Activated naive CD8-positive, alpha-beta T cell treated with anti-CD3 and anti-CD28 coated beads, Interleukin-2, amount 10 ng/mL, durations not matched to agents 7 days and 5 days (primary cell): ENCODE measurements at places on chromosomes 16 and 17.

GRCh38 chr17:40900809-40901356, 15.8 kb upstream of the KRT20 start:
- H3K4me3 ChIP-seq = no peak overlapping the region
- H3K36me3 ChIP-seq = no peaks in the 10 kb centered on the region
- no peak for DNase-seq
- H3K27me3 ChIP-seq = peaks cover 10% of the 10 kb centered on the region
- peaks cover 7% of the 10 kb centered on the region for H3K4me1 ChIP-seq

GRCh38 chr17:42980274-42980765, at the start of gene RUNDC1:
TSS of gene RUNDC1 (plus strand) at chr17:42980565. CDS start at chr17:42980577, 12 bp downstream.
- H3K4me3 ChIP-seq = peak within 1 kb of the TSS; percentile 99
- H3K27ac ChIP-seq = peak within 1 kb of the TSS; percentile 97
- peaks cover 11% of the 10 kb centered on the region for H3K36me3 ChIP-seq
- peaks cover 32% of the 10 kb centered on the region for H3K4me1 ChIP-seq
- DNase-seq = peak; percentile 95

DNA sequence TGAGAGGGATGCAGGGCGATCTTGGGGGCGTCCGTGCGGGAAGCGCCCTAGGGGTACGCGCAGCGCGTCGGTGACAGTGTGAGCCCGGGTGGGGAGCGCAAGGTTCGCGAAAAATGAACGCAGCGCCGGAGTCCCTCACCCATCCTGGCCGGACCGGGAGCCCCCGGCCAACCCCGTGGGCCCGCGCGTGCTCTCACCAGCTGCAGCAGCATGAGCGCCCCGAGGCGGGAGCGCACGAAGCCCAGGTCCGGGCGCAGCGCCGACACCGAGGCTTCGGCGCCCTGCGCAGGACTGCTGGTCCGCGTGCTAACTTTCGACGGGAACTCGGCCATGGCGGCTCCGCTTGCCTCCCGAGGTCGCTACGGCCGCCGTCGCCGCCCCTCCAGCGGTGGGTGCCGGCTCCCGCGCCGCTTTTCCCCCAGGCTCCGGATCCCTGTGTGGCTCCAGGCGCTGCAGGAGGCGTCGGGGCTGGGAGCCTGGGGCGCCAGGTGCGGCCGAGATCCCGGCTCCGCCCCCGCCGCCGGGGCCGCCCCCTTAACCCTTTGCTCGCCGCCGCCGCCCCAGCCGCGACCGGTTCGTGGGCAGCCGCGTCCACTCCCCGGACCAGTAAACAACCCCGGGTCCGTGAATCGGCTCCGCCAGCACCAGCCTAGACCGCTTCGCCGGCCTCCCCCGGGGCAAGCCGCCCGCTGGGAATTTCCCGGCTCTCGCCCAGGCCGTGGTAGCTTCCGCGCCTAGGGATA, at the start of gene PLLP:
Gene PLLP, minus strand, starts transcription at position 464 of the 743 bp plus-strand sequence. Its CDS starts 132 bp downstream, at position 332.
- peak; percentile 69 for DNase-seq

- peaks cover 35% of the 10 kb centered on the region for H3K36me3 ChIP-seq
- peaks cover 38% of the 10 kb centered on the region for H3K4me1 ChIP-seq
- H3K4me3 ChIP-seq = peak overlapping the region; percentile 52
- no peaks in the 10 kb centered on the region for H3K27me3 ChIP-seq
These were observed 3.6 kb downstream of the ARL6IP1 start for GRCh38 chr16:18797746-18798145.
